ENCODE measurements at places on chromosomes 4 and X.
A peak's percentile ranks its signal among the peaks of the same experiment; 100 is the strongest.

- DNase-seq: peak; percentile 26
These were observed 46.5 kb downstream of the HADH start for GRCh38 chr4:108036213-108036612.

DNA sequence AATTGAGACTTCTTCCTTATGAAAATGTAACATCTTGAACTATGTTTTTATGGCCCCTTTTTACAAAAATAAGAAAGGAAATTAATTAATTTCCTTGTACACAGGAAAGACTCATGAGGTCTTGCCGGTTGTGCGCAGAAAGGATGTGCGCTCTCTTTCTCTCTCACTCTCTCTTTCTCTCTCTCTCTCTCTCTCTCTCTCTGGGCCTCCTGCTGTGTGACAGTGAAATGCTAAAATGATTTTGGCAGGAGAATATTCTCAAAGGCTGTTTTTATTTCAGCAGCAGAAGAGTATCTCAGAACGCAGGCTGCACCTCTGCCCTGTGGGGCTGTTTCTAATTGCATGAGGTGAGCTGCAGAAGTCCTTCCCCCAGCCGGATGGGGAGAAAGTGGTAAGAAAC, 349.0 kb downstream of the MID1IP1 start:
- DNase-seq: no peak

GRCh38 chr4:25725870-25726269, 70.2 kb downstream of the SLC34A2 start:
- no peak for DNase-seq

- DNase-seq: no peak
These were observed 358.3 kb downstream of the GABRG1 start for GRCh38 chr4:45765521-45765920.

DNA sequence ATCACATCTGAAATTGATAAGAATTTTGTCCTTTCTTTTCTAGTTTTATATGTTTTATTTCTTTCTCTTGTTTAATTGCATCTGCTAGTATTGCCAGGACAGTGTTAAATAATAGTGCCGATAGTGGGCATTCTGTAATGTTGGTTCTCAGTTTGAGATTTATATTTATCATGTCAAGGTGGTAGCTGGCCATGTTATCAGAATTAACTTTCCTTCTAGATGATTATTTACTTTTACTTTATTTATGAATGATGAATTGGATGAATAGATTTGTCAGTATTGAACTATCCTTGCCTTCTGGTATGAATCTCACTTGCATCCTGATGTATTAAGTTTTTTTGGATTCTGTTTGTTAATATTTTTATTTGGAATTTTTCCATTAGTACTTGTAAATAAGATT, 42.7 kb downstream of the METAP1 start:
- DNase-seq: no peak

DNA sequence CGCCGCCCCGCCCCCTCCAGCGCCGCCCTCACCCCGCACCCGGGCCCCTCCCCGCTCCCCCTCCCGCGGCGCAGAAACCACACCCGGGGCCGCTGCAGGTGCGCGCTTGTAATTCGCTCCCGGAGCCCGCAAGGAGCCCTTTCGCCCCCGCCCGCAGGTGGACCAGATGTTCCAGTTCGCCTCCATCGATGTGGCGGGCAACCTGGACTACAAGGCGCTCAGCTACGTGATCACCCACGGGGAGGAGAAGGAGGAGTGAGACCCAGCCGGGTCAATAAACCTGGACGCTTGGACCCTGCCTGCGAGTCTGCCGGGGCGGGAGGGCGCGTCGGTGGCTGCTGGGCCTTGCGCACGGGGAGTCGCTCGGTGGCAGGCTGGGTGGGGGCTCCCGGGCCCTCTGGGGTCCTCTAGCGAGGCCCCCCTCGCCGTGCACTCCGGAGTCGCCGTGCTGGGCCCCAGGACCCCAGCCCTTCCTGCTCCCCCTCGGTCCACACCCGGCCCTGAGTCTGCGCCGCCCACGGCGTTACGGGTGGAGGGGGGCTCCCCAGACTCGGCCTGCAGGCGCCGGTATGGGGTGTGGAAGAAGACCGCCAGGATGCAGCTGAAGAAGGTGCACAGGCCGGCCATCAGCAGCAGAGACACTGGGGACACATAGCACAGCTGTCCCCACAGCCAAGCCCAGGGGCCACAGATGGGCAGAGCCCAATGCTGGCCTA, 7.1 kb downstream of the SLC49A3 start:
- no peak for DNase-seq

DNA sequence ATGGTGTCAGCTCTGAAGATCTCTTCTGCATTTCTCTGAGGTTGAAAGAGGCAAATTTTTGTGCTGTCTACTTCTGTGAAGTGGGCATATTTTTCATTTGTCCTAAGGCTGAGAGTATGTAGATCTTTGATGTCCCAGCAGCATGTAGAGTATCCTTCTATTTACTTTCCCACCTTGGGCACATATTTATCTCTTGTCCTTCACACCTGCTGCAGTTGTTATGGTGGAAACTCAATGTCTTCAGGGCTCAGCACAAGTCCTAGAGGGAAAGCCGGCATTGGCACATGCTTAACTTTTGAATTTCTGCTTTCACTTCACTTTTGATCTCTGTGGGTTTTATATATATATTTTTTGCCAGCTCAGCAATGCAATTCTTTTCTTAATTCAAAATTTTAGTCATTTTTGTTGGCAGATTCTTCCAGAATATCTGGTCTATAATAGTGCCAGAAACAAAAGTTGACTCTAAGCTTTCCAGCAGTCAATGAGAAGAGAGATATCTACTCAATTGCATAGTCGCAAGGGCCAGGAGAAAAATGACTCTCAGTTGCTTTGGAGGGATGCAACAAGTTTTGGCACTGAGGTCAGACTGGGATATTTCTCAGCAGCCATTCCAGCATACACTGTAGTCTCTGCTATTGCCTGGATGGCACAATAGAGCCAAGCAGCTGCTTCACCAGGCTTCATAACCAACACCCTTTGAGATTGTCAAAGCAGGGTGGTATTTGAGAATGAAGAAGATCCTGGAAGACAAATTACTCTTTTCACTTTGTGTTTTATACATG, 127.8 kb upstream of the FAT1 start:
- no peak for DNase-seq

DNA sequence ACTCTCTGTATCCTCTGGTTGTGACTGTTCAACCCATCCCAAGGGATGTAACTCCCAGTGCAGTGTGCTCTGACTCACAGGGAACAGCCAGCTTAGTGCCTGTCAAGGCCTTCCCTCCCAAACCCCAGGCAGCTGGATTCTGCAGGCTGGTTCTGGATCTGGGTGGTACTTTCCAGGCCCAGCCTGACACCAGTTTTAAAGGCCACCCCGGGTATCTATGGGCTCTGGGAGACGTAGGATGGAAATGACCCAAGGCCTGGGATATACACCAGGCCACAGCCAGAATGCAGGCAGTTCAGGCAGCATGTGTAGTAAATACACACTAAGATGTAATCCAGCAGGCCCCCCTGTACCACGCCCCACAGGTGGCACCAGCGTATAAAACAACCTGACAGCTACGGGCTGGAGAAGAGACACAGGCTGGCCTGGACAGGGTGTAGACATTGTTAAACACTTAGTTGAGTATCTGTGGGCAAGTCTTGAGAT, 64.2 kb downstream of the SPINK2 start:
- no peak for DNase-seq

- DNase-seq: no peak
These were observed 54.3 kb upstream of the TET2 start for GRCh38 chr4:105092356-105092755.

- DNase-seq: no peak
These were observed 8.9 kb downstream of the KDR start for GRCh38 chr4:55116450-55116849.

DNA sequence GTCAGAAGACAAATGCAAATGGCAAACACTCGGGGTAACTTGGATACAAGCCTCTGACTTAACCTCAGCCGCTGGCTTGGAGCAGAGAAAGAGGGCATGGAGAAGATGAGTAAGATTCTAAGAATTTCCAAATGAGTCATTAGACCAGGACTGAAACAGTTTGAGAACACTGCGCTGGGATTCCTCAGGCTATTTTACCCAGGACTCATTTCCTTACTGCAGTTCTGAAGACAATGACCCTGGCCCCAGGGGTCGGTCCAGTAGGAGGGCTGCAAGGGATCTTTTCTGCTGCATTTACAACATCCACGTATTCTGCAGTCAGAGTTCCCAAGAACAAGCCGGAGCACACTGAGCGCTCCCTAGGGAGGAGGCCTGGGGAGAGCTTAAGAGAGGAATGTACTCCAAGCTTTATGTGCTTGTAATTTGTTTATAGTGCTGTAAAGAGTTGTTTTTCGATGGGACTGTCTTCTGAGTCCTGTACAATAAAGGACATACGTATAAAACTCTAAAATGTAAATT, 27.3 kb upstream of the SORBS2 start:
- no peak for DNase-seq

- DNase-seq: peak; percentile 38
These were observed 717 bp downstream of the PPP3CA start for GRCh38 chr4:101346351-101347266.

- no peak for DNase-seq
These were observed 19.5 kb upstream of the CCKAR start for GRCh38 chr4:26509681-26510333.

GRCh38 chr4:164188236-164188635, 565.7 kb upstream of the SMIM31 start:
- DNase-seq: no peak

GRCh38 chr4:150784305-150784704, 202.4 kb downstream of the MAB21L2 start:
- DNase-seq: no peak

DNA sequence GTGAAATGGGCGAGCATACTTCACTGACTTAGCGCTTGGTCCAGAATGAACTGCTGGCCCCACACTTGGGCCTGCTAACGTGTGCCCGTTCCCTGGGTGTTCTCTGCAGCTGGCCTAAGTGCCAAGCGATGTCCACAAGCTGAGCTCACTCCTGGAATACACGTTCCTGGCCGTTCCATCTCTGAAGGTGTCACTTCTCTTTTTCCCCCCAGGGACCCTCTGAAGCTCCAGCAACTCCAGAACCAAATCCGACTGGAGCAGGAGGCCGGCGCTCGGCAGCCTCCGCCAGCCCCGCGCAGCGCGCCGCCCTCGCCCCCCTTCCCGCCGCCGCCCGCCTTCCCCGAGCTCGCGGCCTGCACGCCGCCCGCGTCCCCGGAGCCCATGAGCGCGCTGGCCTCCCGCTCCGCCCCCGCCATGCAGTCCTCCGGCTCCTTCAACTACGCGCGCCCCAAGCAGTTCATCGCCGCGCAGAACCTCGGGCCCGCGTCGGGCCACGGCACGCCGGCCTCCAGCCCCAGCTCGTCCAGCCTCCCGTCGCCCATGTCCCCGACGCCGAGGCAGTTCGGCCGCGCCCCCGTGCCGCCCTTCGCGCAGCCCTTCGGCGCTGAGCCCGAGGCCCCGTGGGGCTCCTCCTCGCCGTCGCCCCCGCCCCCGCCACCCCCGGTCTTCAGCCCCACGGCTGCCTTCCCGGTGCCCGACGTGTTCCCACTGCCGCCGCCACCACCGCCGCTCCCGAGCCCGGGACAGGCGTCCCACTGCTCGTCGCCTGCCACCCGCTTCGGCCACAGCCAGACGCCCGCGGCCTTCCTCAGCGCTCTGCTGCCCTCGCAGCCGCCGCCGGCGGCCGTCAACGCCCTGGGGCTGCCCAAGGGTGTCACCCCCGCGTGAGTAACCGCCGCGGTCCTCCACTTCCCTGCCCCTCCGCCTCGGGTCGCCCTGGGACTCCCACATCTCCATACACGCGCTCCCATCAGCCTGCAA, 132.3 kb downstream of the CBR4 start:
- peak; percentile 2 for DNase-seq

- no peak for DNase-seq
These were observed 90.0 kb upstream of the EGFL6 start for GRCh38 chrX:13479452-13479813.

DNA sequence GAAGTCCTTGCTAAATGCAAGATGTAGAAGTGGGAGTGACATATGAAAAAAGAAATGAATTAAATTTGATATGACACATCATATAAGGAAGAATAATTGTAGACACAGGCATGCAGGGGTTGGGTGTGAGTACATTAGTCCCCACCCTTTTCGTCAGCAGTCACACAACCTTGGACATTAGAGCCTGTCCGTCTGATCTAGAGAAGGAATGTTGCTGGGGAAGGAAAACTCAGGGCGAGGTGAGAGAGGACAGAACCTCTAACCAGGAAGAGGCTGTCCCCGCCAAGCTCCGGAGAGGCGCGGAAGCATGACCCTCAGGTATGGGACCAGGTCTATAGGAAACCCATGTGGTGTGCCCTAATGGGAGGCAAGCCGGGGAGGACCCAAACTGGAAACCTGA, 102.1 kb downstream of the RELL1 start:
- DNase-seq: no peak

DNA sequence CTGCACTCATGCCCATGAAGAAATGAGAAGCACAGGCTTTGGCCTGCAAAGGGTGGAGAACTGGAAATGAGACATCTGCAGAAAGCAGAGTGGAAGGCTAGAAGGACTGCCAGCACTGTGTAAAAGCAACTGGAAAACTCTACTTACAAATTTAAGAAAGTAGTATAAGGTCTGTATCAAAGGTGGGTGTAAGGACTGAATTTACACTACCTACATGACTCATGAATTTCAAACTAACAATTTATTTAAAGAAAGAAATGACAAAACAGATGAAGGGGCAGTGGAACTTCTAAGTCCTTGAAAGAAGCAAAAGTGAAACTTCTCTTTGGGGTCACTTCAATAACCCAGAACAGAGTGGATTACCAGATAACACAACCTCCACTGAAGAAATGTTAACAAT, 71.2 kb downstream of the SLC10A7 start:
- DNase-seq: no peak

DNA sequence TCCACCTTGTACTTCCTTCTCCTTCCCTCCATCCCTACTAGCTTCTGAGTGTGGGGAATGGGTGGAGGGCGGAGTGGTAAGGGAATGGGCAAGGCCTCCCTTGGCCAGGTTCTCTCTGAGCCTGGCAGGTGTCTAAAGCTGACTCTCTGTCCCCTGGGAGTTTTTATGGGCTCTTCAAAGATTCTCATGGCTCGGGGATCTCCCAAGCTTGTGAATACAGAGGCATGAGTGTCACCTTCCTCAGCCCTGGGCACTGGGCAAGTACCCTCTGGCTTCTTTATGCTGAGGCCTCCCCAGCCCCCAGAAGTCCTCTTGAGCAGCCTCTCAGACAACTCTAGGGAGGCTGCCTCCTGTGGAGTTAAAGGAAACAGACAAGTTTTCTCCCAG, 32.5 kb upstream of the DDX3X start:
- no peak for DNase-seq

DNA sequence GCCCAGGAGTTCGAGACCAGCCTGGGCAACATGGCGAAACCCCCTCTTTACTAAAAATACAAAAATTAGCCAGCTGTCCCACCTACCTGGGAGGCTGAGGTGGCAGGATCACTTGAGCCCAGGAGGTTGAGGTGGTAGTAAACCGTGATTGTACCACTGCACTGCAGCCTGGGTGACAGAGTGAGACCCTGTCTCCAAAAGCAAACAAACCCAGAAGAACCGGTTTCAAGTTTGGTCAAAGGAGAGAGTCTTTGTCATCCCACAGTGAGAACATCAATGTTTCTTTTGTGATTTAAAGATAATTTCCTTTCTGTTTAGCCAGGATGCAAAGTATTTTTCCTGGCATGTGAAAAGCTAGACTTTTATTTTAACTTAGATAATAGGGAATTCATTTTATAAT, 26.7 kb downstream of the PDK3 start:
- DNase-seq: no peak

All from stimulated activated CD8-positive, alpha-beta memory T cell treated with anti-CD3 and anti-CD28 coated beads, Interleukin-4, amount 100 ng/mL, for 4 hours (primary cell).